Left lung (tissue), 14 donors: ENCODE measurements at places on chromosomes 7 and 10. TPM values are rescaled to one million over a fixed set of nuclear protein-coding genes. Genes with fewer than 3 reads are reported as not detected.
A peak's percentile ranks its signal among the peaks of the same experiment; 100 is the strongest.

HELLS gene
- total RNA-seq: 20.0 TPM

PAPSS2 gene
- total RNA-seq: 183 TPM

GTF2IRD2 gene
- total RNA-seq: 13.0 TPM

LRRC18 gene
- 1.2 TPM for total RNA-seq

ZNF786 gene
- total RNA-seq: 6.9 TPM

PTF1A gene
- not detected for total RNA-seq

GATA3 gene
- 2.5 TPM for total RNA-seq

LIPM gene
- total RNA-seq: not detected

GRCh38 chr10:51394039-51394438 is 305.4 kb downstream of the CSTF2T start:
- no peak overlapping the region for H3K27ac ChIP-seq
- H3K4me3 ChIP-seq: no peak overlapping the region
- H3K36me3 ChIP-seq: no peaks in the 10 kb centered on the region

DNA sequence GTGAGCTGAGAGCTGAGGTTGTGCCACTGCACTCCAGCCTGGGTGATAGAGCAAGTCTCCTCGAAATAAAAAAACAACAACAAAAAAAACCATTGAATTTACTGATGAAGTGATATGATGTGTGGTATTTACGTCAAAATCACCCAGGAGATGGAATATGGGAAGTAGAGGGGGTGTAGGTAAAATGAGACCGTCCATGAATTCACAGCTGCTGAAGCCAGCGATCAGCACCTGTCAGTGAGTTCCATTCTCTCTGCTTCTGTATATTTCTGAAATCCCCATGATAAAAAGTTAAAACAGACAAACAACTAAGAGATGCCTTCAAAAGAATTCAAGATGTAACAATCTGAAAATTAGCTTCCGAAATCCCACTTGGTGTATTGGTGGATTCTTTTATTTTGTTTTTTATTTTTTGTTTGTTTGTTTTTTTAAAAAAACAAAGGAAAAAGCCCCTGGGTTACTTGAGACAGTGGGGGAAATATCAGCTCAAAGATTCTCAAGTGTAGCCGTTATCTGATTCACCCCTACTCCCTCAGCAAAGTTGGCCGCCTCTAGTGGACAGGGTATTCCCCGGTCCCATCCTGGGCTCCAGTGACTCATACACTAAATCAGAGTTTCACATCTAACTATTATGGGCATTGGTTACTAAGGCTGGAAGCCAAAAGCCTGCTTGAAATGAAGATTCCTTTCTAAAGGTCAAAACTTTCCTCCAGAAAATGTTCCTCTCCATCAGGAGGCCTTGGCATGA is 76.4 kb downstream of the MAP3K8 start:
- DNase-seq: peak; percentile 68
- H3K27ac ChIP-seq: peak overlapping the region; percentile 25
- no peaks in the 10 kb centered on the region for H3K27me3 ChIP-seq
- H3K4me1 ChIP-seq: peaks cover 36% of the 10 kb centered on the region
- H3K36me3 ChIP-seq: no peaks in the 10 kb centered on the region

- H3K27me3 ChIP-seq: no peaks in the 10 kb centered on the region
- no peak overlapping the region for H3K27ac ChIP-seq
- no peaks in the 10 kb centered on the region for H3K4me1 ChIP-seq
- no peak for DNase-seq
- H3K36me3 ChIP-seq: no peaks in the 10 kb centered on the region
Observed at GRCh38 chr7:125112850-125113249, 183.2 kb upstream of the POT1 start.

DNA sequence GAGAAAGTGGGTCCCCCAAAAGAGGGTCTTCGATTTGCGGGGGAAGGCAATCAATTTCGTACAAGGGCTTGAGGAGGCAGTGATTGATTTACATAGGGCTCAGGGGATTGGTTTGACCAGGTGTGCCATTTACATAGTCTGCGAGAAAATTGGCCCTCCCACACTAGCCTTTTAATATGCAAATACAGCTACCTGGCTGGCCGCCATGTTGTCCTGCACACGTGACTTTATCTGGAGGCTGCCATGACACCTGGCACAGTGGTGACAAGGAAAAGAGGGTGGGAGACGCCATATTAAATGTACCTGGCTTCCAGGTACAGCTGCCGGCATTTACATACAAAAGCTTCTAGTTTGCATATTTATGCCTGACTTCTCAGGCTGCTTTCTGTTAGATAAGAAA is 1577.2 kb upstream of the LRRTM3 start:
- no peak overlapping the region for H3K27ac ChIP-seq
- H3K4me3 ChIP-seq: no peak overlapping the region
- no peaks in the 10 kb centered on the region for H3K36me3 ChIP-seq
- H3K4me1 ChIP-seq: no peaks in the 10 kb centered on the region
- H3K27me3 ChIP-seq: no peaks in the 10 kb centered on the region

DNA sequence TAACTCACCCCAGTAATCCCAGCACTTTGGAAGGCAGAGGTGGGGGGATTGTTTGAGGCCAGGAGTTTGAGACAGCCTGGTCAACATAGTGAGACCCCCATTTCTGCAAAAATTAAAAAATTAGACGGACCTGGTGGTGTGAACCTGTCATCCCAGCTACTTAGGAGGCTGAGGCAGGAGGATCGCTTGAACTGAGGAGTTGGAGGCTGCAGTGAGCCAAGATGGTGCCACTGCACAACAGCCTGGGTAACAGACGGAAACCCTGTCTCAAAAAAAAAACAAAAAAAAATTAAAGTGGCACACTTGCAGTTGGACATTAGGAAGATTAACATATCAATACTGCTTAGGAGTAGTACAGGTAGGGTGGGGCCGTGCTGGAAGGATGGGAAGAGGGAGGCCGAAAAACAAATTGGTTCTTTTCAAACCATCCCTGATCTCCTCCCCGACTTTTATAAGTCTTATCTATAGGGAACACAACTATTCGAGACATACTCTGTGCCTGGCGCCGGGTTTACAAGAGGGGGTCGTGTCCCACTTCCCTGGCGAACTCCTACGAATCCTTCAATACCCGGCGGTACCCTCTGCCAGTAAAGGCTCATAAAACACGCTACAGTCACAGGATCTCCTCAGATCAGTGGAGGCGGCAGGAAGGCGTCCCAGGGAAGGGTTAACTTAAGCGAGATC is 628 bp downstream of the TAF6 start:
- DNase-seq: no peak
- H3K4me3 ChIP-seq: peak overlapping the region; percentile 83
- no peaks in the 10 kb centered on the region for H3K27me3 ChIP-seq
- peaks cover 14% of the 10 kb centered on the region for H3K4me1 ChIP-seq
- H3K27ac ChIP-seq: no peak overlapping the region
- H3K36me3 ChIP-seq: no peaks in the 10 kb centered on the region

- DNase-seq: no peak
- H3K4me3 ChIP-seq: no peak overlapping the region
- H3K27me3 ChIP-seq: no peaks in the 10 kb centered on the region
- H3K36me3 ChIP-seq: no peaks in the 10 kb centered on the region
Observed at GRCh38 chr10:112650588-112651030, 203.6 kb downstream of the VTI1A start.

DNA sequence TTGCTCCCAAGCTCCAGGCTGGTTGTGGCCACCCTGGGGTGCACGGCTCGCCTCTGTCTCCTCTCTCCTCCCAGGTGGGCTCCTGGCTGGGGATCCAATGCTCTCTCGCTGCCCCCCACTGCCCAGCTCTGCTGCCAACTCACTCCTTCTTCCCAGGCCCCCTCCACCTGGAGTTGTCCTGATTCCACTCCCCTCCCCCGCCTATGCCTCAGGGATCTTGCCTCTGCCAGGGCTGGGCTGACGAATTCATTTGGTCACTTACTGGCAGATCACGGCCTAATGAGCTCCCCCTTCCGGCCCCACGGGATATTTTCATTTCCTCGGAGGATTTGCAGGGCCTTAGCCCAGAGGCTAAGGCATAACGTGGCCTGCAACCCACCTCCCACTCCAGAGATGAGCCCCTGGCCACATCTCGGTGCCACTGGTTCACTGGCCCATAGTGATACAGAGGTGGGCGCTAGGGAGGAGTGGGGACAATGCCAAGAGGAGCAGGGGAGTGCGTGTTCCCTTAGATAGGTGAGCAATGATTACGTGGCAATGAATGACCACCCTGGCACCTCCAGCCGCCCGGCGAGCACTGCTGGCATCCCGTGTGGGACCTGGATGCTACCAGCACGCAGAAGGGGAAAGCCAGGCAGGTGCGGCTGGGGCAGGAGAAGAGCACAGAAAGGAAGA is 344.6 kb upstream of the SHH start:
- H3K4me3 ChIP-seq: no peak overlapping the region
- DNase-seq: no peak
- no peaks in the 10 kb centered on the region for H3K27me3 ChIP-seq
- no peaks in the 10 kb centered on the region for H3K4me1 ChIP-seq

- H3K36me3 ChIP-seq: no peaks in the 10 kb centered on the region
- no peak overlapping the region for H3K27ac ChIP-seq
- H3K4me3 ChIP-seq: no peak overlapping the region
- DNase-seq: no peak
- H3K27me3 ChIP-seq: no peaks in the 10 kb centered on the region
Observed at GRCh38 chr10:86979977-86980448, 11.7 kb downstream of the ADIRF start.

DNA sequence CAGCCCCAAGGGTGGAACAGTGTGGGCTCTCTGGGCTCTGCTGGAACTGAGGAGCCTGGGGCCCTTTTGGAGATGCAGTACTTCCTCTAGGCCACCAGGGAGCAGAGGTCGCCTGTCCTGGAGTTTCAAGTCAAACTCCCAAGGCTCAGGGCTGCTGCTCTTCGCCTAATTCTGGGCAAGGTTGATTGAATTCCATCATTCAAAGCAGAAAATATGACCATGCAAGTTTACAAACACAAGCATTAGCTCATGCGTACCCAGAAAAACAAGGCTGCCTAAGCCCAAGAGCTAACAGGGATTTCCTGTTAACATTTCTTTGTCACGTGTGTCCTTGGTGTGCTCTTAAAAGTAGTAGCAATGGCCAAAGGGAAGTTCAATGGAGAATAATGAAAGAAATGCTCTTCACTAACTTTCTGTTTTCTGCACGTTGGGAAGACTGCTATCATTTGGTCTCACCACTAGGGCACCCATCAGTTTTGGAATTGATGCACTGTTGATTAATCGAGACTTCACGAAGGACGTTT is 20.1 kb downstream of the LDB3 start:
- H3K27me3 ChIP-seq: no peaks in the 10 kb centered on the region
- DNase-seq: peak; percentile 71
- no peaks in the 10 kb centered on the region for H3K4me1 ChIP-seq
- no peaks in the 10 kb centered on the region for H3K36me3 ChIP-seq
- no peak overlapping the region for H3K4me3 ChIP-seq
- no peak overlapping the region for H3K27ac ChIP-seq

GRCh38 chr7:102273749-102274712 is 12.6 kb upstream of the SH2B2 start:
- H3K27me3 ChIP-seq: no peaks in the 10 kb centered on the region
- H3K4me1 ChIP-seq: no peaks in the 10 kb centered on the region
- no peak overlapping the region for H3K27ac ChIP-seq
- no peak overlapping the region for H3K4me3 ChIP-seq

GRCh38 chr7:131225619-131226513 is 101.8 kb upstream of the MKLN1 start:
- no peak overlapping the region for H3K4me3 ChIP-seq
- no peaks in the 10 kb centered on the region for H3K27me3 ChIP-seq
- H3K36me3 ChIP-seq: no peaks in the 10 kb centered on the region
- DNase-seq: peak; percentile 69
- H3K27ac ChIP-seq: peak overlapping the region; percentile 79

DNA sequence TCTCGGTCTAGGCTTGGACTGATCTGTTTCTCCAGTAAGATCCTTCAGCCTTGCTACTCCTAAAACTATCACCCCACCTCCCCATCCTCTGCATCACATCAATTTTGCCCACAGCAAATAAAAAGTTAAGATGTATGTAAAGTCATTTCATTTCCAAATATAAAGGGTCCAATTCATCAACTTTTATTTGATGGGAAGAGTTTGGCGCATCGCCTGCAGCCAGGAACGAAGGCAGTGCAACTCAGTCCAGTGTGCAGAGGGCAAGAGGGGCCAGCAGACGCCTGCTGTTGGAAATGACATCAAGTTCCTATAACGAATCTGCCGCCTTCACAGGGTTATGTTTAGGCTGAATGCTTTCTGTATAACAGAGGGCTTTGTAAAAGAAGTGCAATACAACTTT is 97.0 kb downstream of the SVIL start:
- no peaks in the 10 kb centered on the region for H3K36me3 ChIP-seq
- no peak for DNase-seq
- H3K4me1 ChIP-seq: peaks cover 12% of the 10 kb centered on the region

DNA sequence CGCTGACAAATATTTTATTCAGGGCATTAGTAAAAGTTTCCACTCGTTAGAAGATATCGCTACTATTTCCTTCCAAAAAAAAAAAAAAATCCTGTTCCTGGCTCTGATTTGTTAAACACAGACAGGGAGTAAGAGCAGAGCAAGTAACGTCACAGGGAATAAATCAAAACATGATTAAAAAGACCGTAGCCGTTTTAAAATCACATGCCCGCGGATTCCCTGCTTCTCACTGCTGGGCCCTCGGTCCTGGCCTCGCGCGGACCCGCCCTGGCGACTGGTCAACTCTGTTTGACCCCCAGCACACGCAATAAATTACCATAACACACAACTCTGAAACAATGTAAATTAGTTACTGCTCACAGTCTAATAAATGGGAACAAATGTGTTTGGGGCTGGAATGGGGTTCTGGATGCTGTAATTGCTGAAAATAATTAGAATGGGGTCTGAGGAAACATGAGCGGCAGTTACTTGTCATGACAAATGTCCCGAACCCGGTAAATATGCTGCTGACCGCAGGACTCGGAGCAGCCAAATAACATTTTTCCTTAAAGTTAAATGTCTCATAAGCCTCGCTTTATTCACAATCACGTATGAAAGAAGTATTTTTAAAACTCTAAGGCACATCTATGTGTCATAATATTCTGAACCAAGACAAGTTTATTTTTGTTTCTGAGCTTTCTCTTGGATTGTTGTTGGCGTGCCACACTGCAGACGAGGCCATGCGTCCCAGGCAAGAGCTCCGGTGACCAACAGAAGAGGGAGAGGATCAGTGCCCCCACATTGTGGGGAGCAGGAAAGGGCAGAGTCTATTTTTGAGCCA is 17.9 kb downstream of the EBF3 start:
- no peak overlapping the region for H3K4me3 ChIP-seq
- DNase-seq: peak; percentile 25
- peaks cover 60% of the 10 kb centered on the region for H3K27me3 ChIP-seq
- no peaks in the 10 kb centered on the region for H3K4me1 ChIP-seq
- no peak overlapping the region for H3K27ac ChIP-seq

DNA sequence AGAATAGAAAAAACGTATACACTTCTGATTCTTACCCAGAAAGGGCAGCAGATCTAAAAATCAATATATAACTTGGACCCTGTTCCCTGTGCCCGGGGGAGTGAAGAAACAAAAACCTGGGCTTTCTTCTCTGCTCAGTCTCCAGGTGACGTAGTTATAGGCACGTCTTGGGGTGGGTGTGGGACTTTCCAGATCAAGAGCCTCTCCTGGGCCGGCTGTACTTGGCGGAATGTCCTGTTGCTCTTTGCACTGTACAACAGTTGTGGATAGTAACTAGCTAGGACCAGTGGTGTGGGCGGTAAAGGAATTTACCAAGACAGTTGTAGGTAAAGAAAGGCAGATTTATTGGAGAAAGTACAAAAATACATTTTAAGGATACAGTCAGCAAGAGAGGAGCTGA is 40.4 kb upstream of the STEAP4 start:
- no peaks in the 10 kb centered on the region for H3K4me1 ChIP-seq
- DNase-seq: peak; percentile 43
- H3K27me3 ChIP-seq: no peaks in the 10 kb centered on the region
- H3K4me3 ChIP-seq: no peak overlapping the region
- H3K36me3 ChIP-seq: no peaks in the 10 kb centered on the region
